Transverse colon (tissue), 4 donors: ENCODE measurements at places on chromosomes 7 and 10. TPM values are rescaled to one million over a fixed set of nuclear protein-coding genes. Genes with fewer than 3 reads are reported as not detected.

The OR2A12 gene
- total RNA-seq = not detected

The FOXI2 gene
- 0.14 TPM for total RNA-seq

The ASB10 gene
- total RNA-seq = not detected

The CFAP58 gene
- total RNA-seq = 0.27 TPM

The CCL24 gene
- 2.2 TPM for total RNA-seq

The FKBP6 gene
- total RNA-seq = not detected

The FOXP2 gene
- 23.0 TPM for total RNA-seq

The OR9A2 gene
- not detected for total RNA-seq

The MKI67 gene
- 40.8 TPM for total RNA-seq

The GFRA1 gene
- total RNA-seq = 32.8 TPM

The VWA2 gene
- 3.3 TPM for total RNA-seq

DNA sequence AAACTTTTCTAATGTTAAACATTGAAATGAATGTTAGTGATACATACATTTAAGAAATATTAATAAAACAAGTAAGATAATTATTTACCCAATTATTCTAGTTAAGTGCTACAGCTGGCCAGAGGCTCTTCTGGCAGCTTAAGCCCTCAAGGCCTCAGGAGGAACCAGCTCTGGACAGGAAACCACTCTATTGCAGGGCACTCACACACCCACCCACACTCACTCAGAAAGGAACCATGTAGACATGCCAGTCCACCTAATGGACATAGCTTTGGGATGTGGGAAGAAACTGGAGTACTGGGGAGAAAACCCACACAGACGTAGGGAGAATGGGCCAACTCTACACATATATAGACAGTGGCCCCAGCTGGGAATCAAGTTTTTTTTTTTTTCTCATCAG lies 28.2 kb downstream of the UMAD1 start:
- no peak for DNase-seq

DNA sequence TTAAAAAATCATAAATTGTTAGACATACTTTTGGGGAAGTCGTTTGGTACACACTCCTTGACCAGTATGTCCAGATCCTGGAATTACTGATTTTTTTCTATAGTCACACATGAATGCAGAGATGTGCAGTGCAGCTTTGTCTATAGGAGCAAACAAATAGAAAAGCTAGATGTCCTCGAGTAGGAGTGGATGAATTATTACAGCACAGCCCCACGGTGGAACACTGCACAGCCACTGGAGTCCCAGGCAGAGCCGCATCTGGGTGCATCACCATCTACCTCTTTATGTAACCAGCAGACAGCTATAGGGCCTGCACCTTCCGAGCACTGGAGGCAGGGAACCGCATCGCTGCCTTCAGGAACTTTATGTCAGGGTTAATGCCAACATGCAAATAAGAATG lies 17.0 kb upstream of the RET start:
- no peak for DNase-seq

DNA sequence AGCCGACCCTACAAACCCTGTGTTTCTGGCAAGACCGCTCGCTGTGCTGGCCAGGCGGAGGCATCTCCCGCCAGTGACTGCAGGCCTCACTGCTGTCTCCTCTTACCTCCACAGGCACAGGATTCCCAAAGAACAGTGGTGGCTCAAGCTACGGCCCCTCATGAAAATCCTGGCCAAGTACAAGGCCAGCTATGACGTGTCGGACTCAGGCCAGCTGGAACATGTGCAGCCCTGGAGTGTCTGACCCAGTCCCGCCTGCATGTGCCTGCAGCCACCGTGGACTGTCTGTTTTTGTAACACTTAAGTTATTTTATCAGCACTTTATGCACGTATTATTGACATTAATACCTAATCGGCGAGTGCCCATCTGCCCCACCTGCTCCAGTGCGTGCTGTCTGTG lies 36.2 kb downstream of the PITRM1 start:
- no peak for DNase-seq

DNA sequence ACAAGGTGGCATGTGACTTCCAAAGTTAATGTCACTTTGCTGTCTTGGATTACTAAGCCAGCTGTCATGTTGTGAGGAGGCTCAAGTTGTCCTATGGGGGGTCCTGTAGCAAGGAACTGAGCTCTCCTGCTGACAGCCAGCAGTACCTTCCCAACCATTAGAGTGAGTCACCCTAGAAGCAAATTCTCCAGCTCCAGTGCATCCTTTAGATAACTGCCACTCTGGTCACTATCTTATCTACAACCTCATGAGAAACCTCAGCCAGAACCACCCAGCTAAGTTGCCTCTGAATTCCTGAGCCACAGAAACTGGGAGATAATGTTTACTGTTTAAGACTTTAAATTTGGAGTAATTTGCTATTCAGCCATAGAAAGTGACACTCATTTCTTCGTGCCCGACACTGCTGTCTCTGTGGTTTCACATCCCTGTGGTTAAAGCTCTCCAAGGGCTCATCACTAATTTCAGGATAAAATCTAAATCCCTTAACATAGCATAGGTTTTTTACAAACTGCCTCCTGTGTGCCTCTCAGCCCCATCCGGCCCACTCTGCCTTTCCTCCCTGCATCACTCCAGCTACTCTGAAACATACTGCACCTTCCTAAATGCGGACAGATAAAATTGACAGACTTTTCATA lies 83.5 kb downstream of the PRR15 start:
- no peak for DNase-seq

- DNase-seq = no peak
Measured at GRCh38 chr10:115051216-115051615, 41.9 kb upstream of the ATRNL1 start.

- DNase-seq = no peak
Measured at GRCh38 chr10:32961895-32962369, 3.9 kb upstream of the ITGB1 start.

DNA sequence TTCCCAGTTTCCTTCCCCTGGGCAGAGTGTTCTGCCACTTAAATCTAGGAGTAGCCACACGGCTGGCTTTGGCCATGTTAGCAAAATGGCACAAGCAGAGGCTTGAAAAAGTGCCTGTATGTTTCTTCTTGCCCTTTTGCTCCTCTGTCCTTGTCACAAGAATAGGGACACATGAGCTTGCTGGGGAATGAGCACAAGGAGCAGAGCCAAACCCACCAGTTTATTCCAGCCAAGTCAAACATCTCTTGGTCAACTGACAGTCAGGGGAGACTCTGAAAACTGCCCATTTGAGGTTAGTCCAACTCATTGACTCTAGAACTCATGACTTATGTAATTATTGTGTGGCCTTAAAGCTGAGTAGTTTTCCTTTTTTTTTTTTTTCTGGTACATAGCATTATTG lies 739.7 kb upstream of the FZD8 start:
- DNase-seq = no peak

DNA sequence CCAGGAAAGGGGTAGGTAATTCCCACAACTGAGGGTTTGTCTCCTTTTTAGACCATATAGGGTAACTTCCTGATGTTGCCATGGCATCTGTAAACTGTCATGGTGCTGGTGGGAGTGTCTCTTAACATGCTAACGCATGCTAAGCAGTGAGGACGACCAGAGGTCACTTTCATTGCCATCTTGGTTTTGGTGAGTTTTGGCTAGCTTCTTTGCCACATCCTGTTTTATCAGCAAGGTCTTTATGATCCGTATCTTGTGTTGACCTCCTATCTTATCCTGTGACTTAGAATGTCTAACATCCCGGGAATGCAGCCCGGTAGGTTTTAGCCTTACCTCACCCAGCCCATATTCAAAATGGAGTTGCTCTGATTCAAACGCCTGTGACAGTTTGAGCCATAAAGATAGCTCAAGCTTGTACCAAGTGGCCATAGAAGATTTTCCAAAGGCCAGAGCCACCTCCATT lies 176.0 kb upstream of the NAMPT start:
- DNase-seq = no peak

- no peak for DNase-seq
Measured at GRCh38 chr7:13496976-13497375, 492.5 kb downstream of the ETV1 start.

- no peak for DNase-seq
Measured at GRCh38 chr10:1513221-1513620, 224.1 kb downstream of the ADARB2 start.

GRCh38 chr10:15196021-15196834 lies 27.7 kb upstream of the NMT2 start:
- DNase-seq = no peak

GRCh38 chr7:141128931-141129330 lies 55.1 kb downstream of the TMEM178B start:
- no peak for DNase-seq

- no peak for DNase-seq
Measured at GRCh38 chr7:48074204-48074654, 14.8 kb upstream of the UPP1 start.

GRCh38 chr7:8114175-8114574 lies 145.6 kb downstream of the GLCCI1 start:
- DNase-seq = no peak

- no peak for DNase-seq
Measured at GRCh38 chr10:30877111-30877510, 154.6 kb downstream of the ZNF438 start.

DNA sequence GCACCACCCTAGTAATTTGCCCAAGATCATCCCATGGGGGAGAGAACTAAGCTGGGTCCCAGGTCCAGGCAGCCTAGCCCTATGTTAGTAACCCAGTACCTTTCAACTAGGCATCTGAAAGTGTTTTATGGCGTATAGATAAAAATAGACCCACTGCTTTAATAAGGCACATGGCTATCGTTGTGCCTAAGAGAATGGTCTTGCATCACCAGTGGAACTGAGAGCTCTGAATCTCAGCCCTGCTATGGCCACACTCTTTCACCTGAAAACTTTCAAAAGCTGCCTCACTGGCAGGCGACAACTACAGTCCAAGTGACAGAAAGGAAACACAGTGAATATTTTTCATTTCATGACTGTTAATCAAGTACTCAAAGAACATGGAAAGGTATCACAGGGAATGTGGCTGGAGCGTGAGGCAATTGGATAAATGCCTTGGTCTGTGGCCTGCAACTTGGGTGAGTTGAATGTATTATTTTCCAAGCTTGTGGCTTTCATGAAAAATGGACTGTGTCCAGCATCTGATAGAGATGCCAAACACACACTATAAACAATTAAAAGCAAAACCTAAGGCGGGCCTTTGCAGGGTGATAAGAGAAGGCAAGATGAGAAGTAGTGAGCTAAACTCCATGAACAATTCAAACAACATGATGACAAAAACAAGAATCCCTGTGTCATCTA lies 18.0 kb upstream of the SFMBT2 start:
- no peak for DNase-seq

DNA sequence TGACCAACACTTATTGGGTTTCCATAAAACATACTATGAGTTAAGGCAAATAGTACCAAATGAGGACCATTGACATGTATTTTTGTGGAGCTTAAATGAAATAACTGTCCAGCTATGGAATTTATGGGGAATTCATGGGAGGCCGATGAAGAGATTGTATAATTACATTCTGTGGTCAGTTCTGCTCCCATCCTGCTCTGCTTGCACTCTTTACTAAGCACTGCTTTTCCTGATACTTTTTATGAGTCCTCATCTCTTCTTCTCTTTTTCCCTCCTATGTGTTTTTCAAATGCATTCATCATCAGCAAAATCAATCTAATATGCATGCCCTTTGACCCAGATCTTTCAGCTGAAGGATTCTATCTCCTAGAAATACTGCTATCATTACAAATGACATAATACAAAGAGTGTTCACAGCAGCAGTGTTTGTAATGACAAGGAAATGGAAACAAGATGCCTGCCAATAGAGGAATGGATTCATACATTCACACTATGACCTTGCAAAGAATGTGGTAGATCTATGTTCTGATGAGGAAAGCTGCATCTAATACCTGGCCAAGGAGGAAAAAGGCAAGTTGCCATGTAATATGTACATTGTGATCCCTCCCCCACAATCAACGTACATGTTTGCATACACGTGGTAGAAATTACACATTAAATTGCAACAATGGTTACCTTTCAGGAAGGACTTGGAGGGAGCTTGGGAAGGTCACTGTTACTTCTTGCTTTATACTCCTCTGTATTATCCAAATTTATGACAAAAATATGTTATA lies 73.9 kb downstream of the PCGF5 start:
- DNase-seq = no peak
